ENCODE measurements at places on chromosomes 6 and 20.

GRCh38 chr20:44032583-44033331 is 118.1 kb downstream of the TOX2 start:
- DNase-seq = no peak

DNA sequence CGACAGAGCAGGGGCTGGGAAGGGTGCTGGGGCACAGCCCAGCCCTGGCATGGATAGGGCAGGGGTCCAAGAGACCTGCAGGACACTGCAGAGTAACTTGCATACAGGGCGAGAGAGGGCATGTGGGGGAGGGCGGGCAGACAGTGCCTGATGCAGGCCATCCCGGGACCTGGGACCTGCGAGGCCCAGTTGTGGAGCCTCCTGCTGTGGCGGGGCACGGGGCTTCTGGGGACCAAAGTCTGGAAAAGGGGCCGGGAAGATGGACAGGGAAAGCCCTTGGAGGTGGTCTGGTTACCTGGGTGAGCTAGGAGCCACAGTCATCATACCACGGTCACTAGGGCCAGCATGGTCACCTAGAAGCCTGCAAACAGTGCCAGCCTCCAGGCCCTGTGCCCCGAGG is 412 bp upstream of the TUBB1 start:
- DNase-seq = no peak

DNA sequence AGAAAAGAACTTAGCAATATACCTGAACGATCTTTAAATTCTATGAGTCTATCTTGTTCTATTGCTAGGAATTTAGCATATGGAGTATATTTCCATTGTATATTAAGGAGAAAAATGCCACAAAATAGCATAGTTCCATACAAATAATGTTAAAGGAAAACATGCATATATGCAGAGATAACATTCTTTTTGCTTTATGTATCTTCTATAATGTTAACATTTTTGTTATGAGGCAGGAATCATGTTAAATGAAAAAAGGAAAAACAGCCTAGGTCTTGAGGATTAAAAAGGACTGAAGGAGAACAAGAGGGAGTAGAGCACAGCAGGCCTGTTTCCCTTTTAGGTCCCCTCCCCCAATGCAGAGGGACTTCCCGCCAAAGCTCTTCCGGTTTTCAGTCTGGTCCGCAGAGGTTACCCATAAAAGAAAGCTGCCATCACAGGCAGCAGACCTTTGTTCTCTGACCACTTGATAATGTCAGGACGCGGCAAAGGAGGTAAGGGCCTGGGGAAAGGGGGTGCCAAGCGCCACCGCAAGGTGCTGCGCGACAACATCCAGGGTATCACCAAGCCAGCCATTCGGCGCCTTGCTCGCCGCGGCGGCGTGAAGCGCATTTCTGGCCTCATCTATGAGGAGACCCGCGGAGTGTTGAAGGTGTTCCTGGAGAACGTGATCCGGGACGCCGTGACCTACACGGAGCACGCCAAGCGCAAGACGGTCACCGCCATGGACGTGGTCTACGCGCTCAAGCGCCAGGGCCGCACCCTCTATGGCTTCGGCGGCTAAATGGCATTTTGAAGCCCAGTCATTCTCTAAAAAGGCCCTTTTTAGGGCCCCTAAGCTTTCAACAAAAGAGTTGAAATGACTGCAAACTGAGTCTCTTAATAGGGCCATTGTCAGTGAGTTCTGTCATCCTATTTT is 108.4 kb upstream of the PRSS16 start:
- peak; percentile 95 for DNase-seq

GRCh38 chr6:30954631-30955366 is 14.0 kb downstream of the MUCL3 start:
- DNase-seq = no peak

GRCh38 chr6:29980511-29980910 is 38.2 kb downstream of the HLA-A start:
- no peak for DNase-seq

DNA sequence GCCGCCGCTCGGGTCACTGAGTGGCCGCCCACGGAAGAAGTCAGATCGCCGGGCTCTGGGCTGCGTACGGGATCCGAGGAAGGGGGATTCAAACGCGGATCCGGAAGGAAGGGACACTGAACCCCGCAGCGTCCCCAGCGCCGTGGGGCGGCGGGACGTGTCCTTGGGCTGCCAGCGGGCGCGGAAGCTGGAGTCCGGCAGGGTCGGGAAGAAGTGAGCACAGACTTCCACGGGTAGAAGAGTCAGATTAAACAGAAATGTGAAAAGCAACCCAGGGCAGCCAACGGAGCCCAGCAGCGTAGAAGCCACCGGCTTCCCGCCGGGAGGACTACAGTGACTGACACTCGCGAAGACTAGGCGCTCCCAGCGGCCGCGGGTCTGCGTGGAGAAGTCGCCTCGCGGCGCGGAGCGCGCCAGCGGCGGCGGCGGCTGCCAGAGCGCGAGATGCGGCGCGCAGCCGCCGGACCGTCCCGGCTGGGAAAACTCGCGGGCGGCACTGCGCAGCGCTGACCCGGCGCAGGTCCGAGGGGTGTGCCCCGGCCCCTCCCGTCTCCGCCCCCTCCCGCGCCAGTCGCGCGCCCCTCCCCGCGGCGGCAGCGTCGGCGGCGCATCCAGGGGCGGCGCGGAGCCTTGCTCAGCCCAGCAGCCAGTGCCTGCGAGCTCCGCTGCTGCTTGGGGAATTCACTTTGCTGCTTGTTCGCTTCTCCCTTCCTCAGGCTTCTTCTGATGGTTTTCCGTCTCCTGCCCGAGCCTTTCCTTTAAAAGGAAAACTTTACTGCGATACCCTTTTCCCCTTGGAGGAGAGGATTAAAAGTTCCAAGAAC is at the start of gene SAMD5:
TSS of gene SAMD5 (plus strand) at position 649 of the 824 bp plus-strand sequence. CDS start 239 bp downstream, outside the sequence.
- peak; percentile 84 for DNase-seq

DNA sequence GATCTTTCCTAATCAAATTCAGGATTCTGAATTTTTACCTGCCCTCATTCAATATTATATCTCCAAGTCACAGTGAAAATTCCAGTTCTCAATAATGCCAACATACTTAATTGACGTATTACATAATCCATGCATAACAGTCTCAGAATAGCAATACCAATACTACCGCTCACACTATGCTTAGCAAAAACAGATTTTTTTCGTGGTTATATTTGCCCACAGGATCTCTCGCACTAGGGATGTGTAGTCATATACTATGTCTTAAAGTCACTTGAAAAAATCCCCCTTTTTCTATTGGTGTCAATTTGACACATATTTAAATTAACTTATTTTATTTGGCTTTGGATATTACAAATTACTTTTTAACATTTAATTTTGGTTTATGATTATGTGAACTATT is 323.1 kb upstream of the SLC35B3 start:
- DNase-seq = no peak

- DNase-seq = peak; percentile 97
Observed at GRCh38 chr6:168968228-168968627, 285.4 kb downstream of the THBS2 start.

- DNase-seq = no peak
Observed at GRCh38 chr6:36683145-36683655, 4.7 kb downstream of the CDKN1A start.

Measured in muscle of leg (tissue), 16 donors.